ENCODE measurements at places on chromosomes 7 and 10.
A peak's percentile ranks its signal among the peaks of the same experiment; 100 is the strongest.

GRCh38 chr10:125441151-125441550 is 241.8 kb downstream of the TEX36 start:
- DNase-seq = no peak

DNA sequence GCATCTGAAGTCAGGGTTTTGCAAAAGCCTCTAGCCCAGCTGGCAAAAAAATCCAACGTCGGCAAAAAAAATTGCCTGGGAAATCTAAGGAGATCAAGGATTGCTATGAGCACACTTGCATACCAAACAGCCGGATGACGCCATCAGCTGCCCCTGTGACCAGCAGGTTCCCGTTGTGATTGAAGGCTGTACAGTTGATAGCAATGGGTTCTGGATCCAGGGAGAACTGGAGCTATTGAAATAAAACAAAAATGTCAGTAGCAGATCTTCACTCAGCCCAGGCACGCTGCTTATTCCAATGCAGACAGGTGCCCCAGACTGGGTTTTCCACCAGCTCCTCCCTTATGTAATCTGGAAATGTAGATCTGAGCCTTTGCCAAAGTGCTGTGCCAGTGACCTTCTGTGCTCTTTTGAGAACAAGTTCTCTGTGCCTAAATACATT is 18.7 kb upstream of the CYREN start:
- no peak for DNase-seq

DNA sequence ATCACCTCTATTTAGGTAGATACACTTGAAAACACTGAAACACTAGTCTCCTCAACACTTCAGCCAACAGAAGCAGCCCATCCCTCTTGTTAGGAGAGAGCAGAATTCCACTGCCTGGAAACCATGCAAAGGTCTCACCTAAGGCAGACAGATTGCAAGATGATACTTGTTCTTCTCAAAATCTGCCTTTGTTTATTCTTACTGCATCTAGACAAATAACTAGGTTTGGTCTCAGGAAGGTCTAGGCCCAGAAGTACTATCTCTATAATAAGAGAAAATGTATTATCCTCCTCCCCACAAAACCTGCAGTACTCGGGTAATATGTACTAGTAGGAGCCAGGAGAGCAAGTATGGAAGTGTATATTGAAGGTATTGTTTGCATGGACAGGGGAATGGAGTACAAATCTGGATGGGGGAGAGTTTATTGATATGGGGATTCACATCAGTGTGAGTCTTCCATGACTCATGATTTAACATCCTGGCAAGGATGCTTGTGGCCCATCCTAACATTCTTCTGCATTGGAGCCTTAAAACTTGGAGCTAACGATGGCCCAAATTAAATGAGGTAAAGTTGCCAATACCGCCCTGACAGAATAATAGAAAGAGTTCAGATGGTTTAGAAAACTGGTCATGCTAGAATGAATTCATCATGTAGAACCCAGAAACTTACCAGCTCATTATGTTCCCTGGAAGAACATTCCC is 109.2 kb downstream of the EPC1 start:
- DNase-seq = no peak

DNA sequence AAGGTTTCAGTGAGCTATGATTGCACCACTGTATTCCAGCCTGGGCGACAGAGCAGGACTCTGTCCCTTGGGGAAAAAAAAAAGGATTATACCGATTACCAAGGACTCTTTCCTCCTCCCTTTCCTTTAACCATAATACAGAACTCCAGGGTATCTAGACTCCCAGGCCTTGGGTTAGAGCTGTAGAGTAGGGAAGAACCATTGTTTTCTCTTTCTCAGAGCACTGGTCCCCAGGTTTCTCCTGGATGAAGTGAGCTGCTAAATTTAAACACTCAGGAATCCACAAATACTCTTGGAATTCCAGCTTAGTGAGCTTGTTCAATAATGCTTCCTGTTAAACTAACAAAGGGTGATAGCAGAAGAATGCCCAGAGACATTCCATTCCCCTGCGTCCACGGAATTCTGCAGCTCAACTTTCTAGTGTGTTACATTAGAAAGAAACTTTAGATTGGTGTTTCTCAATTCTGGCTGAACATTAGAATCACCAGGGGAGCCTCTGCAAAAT is 14.6 kb upstream of the RPEL1 start:
- DNase-seq = no peak

- peak; percentile 69 for DNase-seq
Measured at GRCh38 chr10:62048919-62049623, 147.6 kb downstream of the ARID5B start.

- peak; percentile 69 for DNase-seq
Measured at GRCh38 chr10:49177391-49178355, 10.5 kb downstream of the TMEM273 start.

DNA sequence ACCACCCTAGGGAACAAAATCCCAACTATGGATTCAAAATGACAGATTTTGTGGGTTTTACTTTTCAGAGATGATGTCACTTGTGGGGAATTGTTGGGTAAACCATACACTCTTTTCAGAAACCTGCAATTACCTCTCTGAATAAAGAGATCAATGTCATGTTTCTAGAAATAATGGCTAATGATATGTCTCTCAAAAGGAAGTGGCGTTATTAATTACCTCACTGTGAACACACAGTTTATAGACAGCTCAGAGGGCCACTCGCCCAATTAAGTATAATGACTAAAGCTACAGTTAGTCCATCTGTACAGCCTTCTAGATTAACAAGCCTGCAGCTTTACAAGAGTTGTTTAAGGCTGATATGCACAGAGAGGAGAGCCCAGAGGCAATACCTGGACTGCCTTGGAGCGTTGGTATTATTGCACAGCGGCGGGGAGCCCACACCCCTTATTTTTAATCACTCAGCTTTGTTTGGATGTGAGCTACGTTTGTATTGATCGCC is 79.5 kb downstream of the RAB11FIP2 start:
- no peak for DNase-seq

DNA sequence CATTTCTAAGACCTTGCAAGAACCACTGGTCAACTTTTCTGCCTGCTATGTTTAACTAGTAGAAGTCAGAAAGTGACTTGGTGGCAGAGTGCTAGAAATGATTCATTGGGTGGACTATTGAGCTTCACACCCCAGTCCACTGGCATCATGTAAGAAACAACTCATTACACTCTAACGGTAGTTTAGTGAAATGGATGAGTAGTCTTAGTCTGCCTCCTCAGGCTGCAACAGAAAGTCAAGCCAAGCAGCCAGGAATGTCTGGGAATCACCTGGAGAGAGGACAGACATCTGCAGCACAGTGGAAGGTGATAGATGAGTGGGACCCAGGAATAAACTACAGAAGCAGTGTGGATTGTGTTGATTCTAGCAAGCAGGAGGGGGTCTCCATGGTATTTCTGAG is 125.4 kb downstream of the AUTS2 start:
- no peak for DNase-seq

GRCh38 chr10:108975459-108976058 is 947.8 kb downstream of the XPNPEP1 start:
- DNase-seq = no peak

DNA sequence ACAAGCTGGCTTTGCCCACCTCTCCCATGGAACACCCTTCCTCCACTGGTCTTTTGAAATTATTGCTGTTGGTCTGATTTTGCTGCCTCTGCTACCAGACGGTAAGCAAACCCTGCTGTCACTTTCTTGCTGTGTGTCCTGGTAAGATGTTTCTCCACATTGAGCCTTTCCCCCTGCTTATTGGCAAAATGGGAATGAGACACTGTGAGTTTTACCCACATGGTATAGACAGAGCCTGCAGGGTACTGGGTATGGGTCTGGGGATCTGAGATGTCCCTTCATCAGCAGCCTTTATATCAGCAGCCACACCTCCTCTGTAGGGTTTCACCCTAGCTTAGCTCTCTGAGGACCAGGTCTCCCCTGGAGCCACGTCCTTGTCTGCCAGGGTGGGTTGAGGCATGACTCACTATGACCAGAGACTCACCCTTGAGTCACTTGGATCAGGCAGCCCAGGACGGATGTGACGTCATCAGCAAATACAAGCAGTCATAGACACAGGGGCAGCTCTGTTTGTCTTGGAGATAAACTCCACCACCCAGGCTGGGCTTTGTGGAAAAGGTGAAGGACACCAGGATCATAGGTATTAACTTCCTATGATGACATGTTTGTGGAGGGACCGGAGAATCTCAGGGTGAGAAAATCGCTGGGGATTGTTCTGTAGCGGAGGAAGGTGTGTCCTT is 17.9 kb upstream of the BAIAP2L1 start:
- DNase-seq = peak; percentile 1

GRCh38 chr10:22534849-22535604 is 179.4 kb downstream of the PIP4K2A start:
- no peak for DNase-seq

DNA sequence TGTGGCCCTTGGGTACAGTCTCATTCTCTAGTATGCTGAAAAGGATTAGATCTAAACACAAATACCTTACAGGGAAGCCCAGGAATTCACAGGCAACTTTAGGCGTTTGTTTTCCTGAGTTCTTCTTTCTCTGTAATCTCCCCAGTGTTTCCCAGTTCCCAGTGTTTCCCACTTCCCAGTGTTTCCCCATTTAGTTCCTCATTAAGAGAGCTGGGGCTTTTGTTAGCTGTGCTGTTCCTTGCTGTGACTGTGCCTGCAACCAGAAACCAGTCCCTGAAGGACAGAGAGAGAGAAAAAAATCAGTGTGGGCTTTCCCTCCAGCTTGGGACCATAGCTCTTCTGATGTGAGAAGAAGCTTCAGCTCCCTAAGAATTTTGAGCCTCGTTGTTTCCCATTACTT is 802.9 kb upstream of the COBL start:
- no peak for DNase-seq

GRCh38 chr7:109901926-109902325 is 1189.0 kb upstream of the LRRN3 start:
- no peak for DNase-seq

GRCh38 chr7:156656598-156656997 is 16.0 kb downstream of the RNF32 start:
- DNase-seq = no peak

DNA sequence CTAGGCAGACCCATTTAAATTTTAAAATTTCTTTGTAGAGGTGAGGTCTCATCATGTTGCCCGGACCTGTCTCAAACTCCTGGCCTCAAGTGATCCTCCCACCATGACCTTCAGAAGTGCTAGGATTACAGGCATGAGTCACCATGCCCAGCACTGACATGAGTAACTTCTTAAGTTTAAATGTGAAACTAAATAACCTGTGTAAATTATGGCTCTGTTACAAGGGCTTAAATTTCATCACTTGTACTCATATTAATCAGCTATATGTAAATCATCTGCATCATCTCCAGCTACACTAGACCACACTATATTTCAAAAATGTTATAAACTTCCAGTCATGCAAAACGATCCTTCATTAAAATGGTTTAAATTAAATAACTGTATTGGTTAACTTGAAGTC is 56.1 kb downstream of the ATAD1 start:
- no peak for DNase-seq

DNA sequence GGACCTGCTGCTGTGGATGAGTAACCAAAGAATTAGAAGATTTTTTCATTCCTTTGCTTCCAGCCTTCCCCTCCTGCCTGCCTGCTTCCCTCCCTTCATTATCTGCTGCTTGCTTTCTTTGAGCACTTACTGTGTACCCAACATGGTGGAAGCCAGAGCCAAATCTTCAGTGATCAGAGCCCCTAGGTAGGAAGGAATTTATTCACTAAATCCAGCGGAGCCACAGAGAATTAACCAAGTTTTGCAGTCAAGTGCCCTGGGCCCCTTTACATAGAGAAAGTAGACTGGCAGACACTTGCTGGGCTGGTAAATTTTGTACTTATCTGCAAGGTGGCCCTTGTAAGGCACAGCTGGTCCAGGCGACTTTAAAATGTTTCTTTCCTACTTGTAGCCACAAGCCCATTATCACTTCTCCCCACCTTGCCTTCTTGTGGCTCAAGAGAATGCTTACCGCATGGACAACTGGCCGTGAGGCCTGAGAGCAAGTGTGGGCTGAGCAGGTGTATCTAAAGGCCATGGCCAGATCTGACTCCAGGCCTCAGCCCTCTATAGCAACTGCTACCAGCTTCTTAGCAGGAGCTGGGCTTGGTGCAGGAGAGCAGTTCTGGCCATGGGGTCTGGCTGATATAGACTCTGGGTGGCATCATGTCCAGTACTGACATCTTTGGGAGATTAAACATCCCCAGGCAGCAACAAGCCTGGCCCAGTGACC is 11.1 kb downstream of the UNC5B start:
- no peak for DNase-seq

DNA sequence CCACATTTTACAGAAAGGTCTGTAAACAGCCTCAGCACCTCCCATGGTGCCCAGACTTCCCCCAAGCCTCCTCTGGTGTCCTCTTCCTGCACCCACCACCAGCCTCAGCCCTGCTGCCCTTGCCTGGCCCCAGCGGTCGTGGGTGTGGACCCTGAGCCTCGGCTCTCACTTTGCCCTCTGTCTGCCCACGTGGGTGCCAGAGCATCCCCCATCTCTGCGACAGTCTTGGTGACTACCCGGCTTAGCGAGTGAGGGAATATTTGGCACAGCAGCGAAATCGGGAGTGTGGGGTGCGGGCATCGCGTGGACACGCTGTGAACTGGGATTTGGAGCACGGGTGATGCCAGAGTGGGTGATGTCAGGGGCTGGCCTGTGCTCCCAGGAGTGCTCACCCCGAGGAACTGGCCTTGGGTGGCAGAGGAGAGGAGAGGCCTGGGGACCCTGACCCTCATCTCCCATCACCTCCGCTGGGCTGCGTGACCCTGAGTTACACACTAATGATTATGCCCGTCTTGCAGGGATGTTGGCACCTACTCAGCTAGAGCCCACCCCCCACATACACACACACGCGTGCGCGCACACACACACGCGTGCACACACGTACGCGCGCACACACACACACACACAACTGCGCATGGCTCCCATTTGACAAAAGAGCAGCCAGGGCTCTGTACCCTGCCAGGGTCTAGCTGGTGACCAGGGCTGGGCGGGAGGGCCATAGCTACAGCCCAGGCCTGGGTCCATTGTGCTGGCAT is 8.7 kb downstream of the ELFN1 start:
- no peak for DNase-seq

DNA sequence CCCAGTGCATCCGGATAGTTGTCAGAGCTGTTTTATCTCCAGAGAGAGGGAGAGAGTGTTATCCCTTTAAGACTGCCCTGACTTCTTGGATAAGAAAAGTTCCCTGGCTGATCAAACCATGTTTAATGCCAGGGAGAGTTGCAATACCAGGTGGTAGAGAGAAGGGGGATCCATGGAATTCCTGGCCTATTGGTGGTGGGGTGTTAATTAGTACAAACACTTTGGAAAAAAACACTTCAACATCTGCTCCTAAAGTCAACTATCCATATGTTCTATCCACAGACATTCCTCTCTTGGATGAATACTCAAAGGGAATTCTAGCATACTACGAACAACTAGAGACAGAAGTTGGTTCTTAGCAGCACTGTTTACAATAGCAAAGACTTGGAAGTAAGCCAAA is 307.2 kb downstream of the TCERG1L start:
- DNase-seq = no peak

DNA sequence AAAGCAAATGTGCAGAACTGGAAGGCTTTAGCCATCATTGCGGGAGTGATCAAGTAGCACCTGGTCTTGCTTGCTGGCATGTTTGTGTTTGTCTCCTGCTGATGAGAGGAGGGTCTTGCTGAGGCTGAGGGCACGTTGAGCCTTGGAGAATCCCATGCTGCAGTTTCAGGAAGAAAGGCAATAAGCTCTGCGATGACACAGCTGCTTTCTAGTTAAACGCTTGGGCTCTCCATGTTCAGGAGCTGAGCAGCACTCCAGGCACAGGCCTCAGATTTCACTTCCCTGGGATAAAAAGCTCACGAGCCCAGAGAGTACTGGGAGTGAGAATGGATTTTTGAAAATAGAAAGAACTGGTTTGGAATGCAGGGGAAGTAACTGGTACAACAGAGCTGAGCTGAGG is 100.8 kb downstream of the LRRC18 start:
- DNase-seq = no peak
